ENCODE measurements at places on chromosomes 6 and 20.

DNA sequence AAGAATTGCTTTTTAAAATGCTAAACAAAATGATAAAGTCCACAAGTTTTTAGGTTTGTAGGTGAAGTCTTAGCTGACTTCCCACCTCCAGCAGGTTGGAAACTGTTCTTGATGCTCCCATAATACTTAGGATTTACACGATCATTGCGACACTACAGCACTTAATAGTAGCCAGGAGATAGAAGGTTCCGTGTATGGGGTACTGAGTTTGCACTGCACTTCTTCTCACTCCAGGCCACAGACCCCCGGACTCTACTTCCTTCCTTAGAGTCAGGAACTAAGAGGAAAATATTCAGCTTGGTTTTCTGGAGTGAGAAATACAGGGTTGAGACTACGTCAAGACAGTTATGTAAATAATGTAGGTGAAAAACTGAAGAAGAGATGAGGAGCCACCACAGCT lies 56.1 kb upstream of the SGK1 start:
- DNase-seq = no peak

GRCh38 chr6:25863360-25863759 lies 10.7 kb downstream of the SLC17A3 start:
- no peak for DNase-seq

GRCh38 chr20:34506480-34506879 lies 9.7 kb upstream of the DYNLRB1 start:
- DNase-seq = no peak

GRCh38 chr6:127514773-127515227 lies 4.3 kb downstream of the MTCL3 start:
- DNase-seq = no peak

- DNase-seq = no peak
Measured at GRCh38 chr6:147675281-147675680, 166.8 kb downstream of the SAMD5 start.
